Fibroblast of lung (primary cell): ENCODE measurements at places on chromosomes 4 and X. TPM values are rescaled to one million over a fixed set of nuclear protein-coding genes. Genes with fewer than 3 reads are reported as not detected.

GRCh38 chr4:54077812-54078211 lies 13.4 kb upstream of the CHIC2 start:
- H3K27me3 ChIP-seq: no peaks in the 10 kb centered on the region
- peak overlapping the region; percentile 62 for H3K27ac ChIP-seq
- H3K36me3 ChIP-seq: no peaks in the 10 kb centered on the region

DNA sequence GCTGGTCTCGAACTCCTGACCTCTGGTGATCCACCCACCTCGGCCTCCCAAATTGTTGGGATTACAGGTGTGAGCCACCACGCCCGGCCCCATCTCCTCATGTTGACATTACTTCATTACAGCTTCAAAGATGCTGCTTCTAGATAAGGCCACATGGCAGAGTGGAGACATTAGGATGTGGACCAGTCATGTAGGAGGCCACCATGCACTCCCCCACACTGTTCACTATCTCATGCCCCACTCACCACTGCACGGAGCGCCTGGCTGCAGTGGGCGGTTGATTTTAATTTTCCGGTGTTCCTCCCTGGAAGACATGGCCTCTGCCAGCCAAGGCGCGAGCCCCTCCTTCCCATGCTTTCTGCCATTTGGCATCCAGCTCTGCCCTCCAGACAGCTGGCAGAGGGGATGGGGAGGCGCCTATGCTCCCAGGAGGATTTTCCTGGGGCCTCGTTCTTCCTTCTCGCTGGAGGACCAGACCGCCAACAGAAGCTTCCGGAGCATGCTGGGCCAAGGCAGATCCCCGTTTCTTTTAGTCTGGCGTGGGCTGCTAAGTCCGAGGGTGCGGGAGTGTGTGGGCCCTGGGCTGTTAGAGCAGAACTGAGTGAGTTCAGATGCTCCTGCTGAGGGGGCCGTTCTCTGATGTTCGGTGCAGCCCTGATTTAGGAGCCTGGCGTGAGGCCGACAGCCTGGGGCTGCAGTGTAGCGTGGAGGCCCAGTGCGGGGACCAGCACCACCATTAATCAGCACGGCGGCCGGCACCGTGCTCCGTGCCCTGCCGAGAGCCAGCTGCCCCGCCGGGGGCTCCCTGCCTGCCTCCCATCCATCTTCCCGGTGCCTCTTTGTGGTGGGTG lies 93.1 kb downstream of the SORCS2 start:
- H3K27ac ChIP-seq: no peak overlapping the region
- no peak overlapping the region for H3K4me3 ChIP-seq
- H3K4me1 ChIP-seq: no peaks in the 10 kb centered on the region
- no peaks in the 10 kb centered on the region for H3K36me3 ChIP-seq
- no peak for DNase-seq

ADH7 gene
- total RNA-seq: 0.17 TPM in 1 of 2 replicates, not detected in the other

SPANXB1 gene
- not detected in 2 replicates for total RNA-seq

DNA sequence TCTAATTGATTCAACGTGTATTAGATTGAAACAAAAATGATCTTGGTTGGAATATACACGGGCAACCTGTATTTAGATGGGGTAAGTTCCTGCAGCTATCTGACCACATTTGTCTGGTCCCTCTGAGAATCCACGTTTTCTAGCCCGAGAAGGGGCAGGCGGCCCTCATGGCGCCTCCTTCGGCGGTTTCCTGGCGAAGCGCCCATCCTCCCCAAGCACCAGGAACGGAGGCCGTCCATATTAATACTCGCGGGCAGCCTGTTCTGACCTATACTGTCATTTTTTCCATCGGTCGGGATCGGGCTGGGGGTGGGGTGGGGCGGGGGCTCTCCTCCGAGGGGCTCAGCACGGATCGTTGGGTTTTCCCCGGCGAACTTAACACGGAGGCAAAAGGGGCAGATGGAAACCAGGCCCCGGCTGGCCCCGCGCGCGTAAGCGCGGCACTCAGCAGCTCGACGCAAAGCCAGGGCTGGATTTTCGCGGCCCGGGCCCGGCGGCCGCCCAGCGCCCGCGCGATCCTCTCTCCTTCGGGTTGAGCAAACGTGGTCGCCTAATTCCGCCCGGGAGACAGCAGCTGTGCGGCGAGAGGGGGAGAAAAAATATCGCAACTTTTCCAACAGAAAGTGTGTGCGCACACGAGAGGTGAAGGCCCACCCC lies 77.2 kb upstream of the BCOR start:
- no peaks in the 10 kb centered on the region for H3K36me3 ChIP-seq
- H3K4me3 ChIP-seq: peak overlapping the region; percentile 27
- peak; percentile 66 for DNase-seq
- no peaks in the 10 kb centered on the region for H3K4me1 ChIP-seq

DNA sequence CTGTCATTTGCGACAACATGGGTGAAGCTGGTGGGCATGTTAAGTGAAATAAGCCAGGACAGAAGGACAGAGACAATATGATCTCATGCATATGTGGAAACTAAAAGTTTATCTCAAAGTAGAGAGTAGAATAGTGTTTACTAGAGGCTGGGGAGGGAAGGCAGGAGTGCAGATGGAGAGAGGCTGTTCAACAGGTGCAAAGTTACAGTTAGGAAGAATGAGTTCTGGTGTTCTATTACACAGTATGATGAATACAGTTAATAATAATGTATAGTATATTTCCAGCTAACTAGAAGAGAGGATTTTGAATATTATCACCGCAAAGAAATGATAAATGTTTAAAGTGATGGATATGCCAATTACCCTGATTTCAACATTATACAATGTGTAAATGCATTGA lies 69.8 kb downstream of the FBXL5 start:
- no peaks in the 10 kb centered on the region for H3K27me3 ChIP-seq
- H3K4me1 ChIP-seq: no peaks in the 10 kb centered on the region
- no peak overlapping the region for H3K4me3 ChIP-seq
- H3K27ac ChIP-seq: no peak overlapping the region
- no peaks in the 10 kb centered on the region for H3K36me3 ChIP-seq

DNA sequence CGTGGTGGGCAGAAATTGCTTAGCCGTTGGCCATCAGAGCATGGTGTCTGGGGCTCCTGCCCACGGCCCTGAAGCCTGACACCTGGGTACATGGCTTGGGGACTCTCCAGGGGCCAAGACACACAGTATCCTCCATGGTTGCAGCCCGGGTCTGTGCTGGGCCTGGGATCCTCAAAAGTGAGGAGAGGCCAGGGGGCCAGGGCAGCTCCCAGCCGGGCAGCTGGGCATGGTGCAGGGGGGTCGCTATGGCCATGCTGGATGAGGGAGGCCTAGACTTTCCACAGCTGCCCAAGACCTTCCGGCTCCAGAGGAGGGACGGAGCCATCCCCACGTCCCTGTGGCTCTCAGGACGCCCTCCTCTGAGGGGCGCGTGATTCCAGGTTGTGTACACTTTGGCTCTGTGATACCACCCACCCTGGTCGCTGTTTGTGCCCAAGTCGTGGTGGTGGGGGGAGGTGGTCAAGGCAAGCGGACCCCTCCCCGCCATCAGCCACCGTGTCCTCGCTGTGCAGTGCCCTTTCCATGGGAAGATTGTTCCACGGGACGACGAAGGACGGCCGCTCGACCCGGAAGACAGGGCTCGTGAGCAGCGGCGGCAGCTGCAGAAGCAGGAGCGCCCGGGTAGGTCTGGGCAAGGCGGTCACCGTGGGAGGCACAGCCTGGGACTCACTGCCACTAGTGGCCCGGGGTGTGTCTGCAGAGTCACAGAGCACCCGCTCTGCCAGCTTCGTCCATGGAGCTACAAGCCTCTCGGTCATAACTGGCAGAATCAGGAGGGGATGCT lies 25.7 kb downstream of the NKX1-1 start:
- H3K4me1 ChIP-seq: no peaks in the 10 kb centered on the region
- no peak overlapping the region for H3K4me3 ChIP-seq
- H3K27me3 ChIP-seq: no peaks in the 10 kb centered on the region

NXF3 gene
- total RNA-seq: not detected in 2 replicates

- DNase-seq: peak; percentile 43
- no peaks in the 10 kb centered on the region for H3K36me3 ChIP-seq
- H3K4me1 ChIP-seq: no peaks in the 10 kb centered on the region
- H3K27ac ChIP-seq: peak overlapping the region; percentile 65
- peak overlapping the region; percentile 94 for H3K4me3 ChIP-seq
Observed at GRCh38 chrX:103254171-103254824, 657 bp downstream of the TCEAL8 start.

CTAG2 gene
- not detected in 2 replicates for total RNA-seq

DNA sequence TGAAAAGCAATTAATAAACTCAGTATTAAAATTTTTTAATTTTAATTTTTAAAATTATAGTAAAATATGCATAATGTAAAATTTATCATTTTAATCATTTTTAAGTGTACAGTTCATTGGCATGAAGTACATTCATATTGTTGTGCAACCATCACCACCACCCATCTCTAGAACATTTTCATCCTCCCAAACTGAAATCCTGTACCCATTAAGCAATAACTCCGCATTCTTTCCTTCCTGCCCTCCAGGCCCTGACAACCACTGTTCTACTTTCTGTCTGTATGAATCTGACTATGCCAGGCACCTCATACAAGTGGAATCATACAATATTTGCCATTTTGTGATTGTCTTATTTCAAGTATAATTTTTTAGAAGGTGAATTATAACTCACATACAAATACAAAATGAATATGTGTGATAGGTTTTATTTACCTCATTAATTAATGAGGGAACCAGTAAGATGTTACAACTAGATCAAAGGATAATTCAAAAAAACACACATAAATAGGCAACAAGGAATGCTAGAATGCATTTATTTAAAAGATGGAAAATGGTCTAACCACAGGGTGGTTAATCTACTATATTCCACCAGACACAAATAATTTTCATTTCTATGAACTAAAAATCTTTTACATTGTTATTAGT lies 13.1 kb upstream of the AFF1 start:
- H3K4me3 ChIP-seq: no peak overlapping the region
- H3K27ac ChIP-seq: no peak overlapping the region
- DNase-seq: no peak
- peaks cover 5% of the 10 kb centered on the region for H3K4me1 ChIP-seq
- no peaks in the 10 kb centered on the region for H3K27me3 ChIP-seq
- no peaks in the 10 kb centered on the region for H3K36me3 ChIP-seq
